ENCODE measurements at places on chromosomes 4 and X.

DNA sequence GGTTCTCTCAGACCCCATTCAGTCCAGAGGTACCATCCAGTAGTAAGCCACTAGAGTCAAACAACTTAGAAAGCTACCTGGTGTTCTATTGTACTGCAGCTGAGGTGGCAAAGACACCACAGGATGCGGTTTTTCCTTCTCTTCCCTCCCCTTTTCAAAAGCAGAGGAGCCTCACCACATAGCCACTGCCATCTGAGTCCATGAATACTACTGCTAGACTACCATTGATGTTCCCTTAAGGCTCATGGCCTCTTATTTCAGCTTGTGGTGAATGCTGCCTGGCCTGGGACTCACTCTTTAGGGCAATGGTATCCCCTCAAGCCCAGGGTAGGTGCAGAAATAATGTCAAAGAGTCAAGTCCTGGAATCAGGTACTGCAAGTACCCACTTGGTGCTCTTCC, 41.8 kb upstream of the KLHL4 start:
- DNase-seq, result no peak

- no peak for DNase-seq
Observed at GRCh38 chrX:1477801-1478458, 25.2 kb upstream of the ASMTL start.

DNA sequence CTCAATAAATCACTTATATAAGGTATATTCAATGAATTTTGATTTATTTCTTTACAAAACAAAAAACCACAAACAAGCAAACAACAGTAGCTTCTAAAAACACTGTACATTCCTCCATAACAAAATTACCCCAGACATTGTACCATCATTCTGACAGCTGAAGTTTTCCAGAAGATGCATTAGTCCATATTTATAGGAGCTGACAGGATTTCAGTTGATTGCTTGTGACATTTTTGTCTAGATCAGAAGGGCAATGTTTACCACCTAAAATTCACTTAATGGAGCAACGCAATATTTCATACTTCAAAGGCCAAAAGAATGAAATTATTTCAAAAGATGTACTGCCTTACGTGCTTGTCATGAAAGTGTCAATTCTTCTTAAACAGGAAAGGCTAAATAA, 167.0 kb downstream of the ATP10D start:
- no peak for DNase-seq

DNA sequence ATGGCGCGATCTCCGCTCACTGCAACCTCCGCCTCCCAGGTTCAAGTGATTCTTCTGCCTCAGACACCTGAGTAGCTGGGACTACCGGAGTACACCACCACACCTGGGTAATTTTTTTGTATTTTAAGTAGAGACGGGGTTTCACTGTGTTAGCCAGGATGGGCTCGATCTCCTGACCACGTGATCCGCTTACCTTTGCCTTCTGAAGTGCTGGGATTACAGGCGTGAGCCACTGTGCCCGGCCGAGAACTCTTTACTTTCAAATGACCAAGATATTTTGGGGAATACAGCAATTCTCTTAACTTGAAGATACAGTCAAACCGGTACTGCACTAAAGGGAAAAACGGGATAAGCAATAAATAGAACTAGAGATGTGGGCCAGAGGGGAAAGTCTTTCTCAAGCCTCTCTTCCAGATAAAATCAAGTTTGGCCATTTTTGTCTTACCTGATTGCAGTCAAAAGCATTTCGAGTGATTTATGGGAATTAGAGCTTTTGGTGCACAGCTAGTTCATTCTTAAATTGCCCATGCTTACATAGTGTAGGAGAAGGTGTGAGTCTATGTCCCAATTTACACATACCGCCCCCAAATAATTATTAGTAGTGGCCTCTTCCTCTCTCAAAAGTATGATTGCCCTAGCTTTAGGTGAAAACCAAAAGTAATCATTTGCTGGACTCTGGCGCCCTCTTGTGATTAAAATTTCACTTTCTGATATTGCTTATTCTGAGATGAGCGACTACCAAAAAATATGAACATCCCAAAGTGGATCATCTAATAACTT, 53.2 kb upstream of the ABCG2 start:
- peak; percentile 28 for DNase-seq

DNA sequence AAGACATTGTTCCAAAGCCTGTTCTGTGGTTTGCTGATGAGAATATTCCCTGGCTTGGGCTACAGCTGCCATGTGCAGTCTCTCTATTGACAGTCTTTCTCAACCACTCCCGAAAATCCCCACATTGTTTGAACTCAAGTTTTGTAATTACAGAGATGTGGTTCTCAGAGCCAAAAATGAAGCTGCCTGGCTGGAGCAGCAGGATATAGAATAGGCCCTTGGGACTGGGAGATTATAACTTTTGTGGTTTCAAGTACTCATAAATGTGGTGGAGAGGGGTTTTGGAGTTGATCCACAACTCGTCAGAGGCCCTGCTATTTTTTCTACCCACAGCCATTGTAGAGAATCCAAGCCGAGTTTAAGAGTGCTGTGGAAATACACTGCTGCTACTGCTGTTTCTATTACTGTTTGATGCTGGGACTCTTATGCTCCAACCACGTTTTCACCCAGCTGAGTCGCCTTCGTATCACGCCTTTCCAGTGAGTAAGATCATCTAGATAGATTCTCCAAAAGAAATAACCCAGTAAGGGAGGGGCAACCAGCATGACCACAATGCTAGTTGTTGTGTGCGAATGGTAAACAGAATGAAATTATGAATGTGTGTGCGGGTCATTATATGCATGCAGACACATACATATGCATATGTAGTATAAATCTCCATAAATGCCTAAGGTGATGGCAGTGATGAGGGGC, 57.1 kb upstream of the ATXN3L start:
- peak; percentile 68 for DNase-seq

GRCh38 chr4:94577136-94577535, 125.4 kb downstream of the PDLIM5 start:
- DNase-seq, result peak; percentile 39

GRCh38 chr4:118936406-118936805, 47.8 kb downstream of the SYNPO2 start:
- DNase-seq, result no peak

GRCh38 chr4:16544251-16544721, 318.0 kb upstream of the TAPT1 start:
- no peak for DNase-seq

DNA sequence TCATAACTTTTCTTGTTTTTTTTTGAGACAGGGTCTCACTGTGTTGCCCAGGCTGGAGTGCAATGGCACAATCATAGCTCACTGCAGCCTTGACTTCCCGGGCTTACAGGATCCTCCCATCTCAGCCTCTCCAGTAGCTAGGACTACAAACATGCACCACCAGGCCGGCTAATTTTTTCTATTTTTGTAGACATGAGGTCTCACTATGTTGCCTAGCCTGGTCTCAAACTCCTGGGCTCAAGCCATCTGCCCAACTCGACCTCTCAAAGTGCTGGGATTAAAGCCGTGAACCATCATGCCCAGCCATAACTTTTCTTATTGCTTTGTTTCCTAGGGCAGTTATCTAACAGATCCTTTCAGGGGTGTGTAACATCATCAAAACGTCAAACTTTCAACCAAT, 11.8 kb downstream of the SEC24D start:
- no peak for DNase-seq

GRCh38 chr4:48255072-48255958, 14.3 kb downstream of the TEC start:
- no peak for DNase-seq

DNA sequence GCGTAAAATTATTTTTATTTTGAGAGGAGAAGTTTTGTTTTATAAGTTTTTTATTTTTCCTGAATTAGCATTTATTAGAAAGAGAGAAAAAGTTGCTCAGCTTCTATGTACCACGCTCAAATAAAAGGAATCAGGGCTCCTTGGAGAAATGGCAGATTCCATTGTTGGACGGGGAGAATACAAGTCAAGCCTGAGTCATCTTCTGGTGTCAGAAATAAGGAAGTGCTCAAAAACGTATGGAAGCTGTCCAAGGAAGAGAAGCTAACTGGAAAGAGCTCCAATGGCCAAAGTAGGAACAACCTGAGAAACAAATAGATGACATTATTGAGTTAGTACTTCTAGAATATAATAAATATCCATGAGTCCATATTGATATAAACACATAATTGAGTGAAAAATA, 89.3 kb upstream of the NEIL3 start:
- DNase-seq, result peak; percentile 41

GRCh38 chr4:110614976-110615352, 7.9 kb downstream of the PITX2 start:
- DNase-seq, result no peak

DNA sequence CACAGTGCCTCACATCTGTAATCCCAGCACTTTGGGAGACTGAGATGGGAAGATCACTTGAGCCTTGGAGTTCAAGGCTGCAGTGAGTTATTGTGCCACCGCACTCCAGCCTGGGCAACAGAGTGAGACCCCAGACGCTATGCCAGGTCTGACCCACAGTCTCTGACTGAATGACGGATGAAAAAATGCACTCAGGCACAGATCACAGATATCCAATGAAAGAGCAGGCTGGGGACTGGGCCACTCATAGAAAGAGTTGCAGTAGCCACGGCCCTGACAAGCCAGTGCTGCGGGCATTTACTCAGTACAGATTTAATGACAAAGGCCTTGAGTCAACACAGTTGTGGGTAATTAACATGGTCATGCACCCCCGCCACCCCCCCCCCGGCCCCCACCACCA, 22.7 kb downstream of the NUDT6 start:
- DNase-seq, result no peak

- DNase-seq, result peak; percentile 56
Observed at GRCh38 chrX:15471028-15471427, 22.1 kb downstream of the PIR start.

DNA sequence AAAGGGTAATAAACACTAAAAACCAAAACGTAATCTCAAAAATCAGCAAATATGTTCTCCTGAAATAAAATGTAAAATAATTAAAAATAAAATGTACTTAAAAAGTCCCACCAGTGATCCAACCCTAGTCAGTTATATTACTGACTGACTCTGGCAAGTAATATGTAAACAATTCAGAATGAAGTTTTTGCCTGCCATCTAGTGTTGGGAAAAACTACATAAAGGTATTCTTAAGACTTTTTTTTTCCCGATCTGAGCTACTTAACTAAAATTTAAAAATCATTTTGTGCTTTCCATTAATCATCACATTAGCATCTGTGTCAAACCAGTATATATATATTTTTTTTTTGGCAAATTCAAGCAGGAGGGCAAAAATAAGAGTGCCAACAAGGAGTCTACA, 24.0 kb downstream of the RCHY1 start:
- DNase-seq, result no peak

GRCh38 chrX:38086451-38087215, 80.3 kb downstream of the SYTL5 start:
- DNase-seq, result no peak

GRCh38 chr4:4805887-4806286, 53.6 kb upstream of the MSX1 start:
- DNase-seq, result no peak

GRCh38 chrX:10749113-10749512, 128.7 kb upstream of the MID1 start:
- no peak for DNase-seq

DNA sequence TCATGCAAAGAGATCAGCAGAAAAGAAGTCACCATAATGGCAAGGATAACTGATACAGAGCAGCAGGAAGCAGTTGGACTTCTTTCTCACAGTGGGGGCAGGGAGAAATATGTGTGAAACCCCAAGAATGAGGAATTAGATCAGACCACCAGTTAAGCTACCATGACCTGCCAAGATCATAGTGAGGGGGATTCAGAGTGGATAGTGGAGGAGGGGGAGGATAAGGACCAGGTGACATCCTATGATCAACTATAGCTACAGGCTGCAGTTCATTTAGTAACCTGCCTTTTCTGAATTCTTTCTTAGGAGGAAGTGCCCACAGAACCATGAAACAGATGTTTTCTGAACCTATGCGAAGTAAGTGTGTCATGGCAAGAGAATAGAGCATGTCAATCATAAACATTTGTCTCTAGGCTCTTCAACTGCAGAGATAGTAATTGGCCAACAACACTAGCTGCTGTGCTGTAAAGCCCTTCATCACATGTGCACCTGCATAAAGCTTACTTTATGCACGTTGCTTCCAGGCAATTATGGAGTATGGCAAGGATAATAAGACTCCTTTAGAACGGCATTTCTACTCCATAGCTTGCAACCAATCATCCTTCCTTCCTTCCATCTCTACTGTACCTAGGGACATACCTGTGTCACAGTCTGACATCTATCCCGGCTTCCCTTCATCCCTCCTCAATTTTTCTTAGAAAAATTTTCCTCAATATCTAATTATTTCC, 329.7 kb downstream of the EPHA5 start:
- DNase-seq, result no peak

- no peak for DNase-seq
Observed at GRCh38 chrX:2756548-2756947, 4.7 kb downstream of the XG start.

DNA sequence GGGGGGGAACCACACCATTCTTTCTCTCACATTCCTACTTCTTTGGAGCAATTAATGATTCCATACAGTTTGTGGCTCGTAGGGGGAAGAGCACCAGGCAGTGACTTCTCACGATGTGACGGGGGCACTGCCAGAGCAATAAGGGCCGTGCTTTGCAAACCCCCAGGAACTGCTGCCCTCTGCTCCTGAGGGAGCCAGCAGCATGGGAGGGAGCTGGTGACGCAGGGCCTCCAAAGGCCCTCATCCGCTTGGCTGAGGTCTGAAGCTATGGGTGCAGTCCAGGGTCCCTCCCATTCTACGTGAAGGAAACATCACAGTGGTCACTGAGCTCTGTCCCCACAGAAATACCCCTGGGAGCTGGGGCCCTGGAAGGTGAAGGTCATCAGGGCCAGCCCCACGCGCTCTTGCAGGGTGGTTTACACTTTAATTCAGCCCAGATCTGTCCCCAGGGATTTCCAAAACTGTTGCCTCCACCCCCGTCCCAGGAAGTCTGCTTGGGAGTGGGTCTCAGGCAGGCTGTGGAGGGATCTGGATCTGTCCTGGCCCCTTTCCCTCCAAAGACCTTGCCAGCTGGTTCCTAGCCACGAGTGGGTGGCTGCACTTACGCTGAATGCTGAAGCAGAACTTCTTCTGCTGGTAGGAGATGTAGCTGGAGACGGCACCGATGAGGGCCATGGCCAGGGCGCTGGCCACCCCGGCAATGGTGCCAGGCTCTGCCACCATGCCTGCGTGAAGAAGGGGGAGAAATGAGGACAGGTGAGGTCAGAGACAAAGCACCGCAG, 82.6 kb downstream of the MTMR1 start:
- no peak for DNase-seq

- DNase-seq, result peak; percentile 90
Observed at GRCh38 chr4:41882625-41883347, 52.4 kb upstream of the TMEM33 start.

- DNase-seq, result peak; percentile 8
Observed at GRCh38 chr4:101252721-101253120, 94.6 kb downstream of the PPP3CA start.

GRCh38 chr4:186829097-186829496, 105.4 kb upstream of the FAT1 start:
- DNase-seq, result no peak

- DNase-seq, result no peak
Observed at GRCh38 chr4:99863804-99864203, 30.4 kb downstream of the LAMTOR3 start.

DNA sequence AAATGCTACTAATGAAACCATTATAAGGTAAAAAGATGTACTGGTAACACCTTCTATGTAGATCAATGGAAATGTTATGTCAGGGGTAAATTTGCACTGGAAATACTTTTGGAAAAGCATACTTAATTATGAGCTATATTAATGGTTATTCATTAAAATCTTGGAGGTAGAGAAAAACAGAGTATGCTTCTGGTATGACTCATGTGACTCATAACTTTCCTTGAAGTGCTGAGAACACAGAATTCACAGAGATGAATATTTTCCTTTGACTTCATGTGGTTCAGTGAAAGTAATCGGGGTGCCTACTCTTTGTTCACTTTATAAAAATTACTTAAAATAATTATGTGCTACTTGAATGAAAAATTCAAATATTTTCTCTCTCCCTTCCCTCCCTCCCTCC, 254.2 kb downstream of the KCTD8 start:
- no peak for DNase-seq

Data from AG08396 (cell line).